Uterus (tissue), 4 donors: ENCODE measurements at places on chromosomes 1 and 21. TPM values are rescaled to one million over a fixed set of nuclear protein-coding genes. Genes with fewer than 3 reads are reported as not detected.

DNA sequence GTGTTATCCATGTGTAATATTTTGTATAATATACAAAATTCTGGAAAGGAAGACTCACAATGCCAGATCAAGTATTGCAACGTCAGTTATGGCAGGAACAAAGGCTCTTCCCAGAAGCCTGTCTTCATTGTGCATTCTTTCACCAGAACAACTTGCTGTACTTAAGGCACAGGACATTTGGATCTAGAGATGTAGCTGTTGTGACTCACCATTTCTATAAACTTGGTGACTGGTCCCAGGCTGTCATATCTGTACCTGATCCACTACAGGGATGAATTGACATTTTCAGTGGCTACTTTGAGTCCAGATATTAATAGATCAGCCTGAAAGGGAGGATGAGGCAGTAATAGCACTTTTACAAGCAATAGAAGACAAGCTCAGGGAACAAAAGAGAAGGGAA lies 299.8 kb downstream of the DISC1 start:
- no peak overlapping the region for H3K27ac ChIP-seq
- H3K36me3 ChIP-seq: no peaks in the 10 kb centered on the region
- DNase-seq: no peak
- H3K4me3 ChIP-seq: no peak overlapping the region

Gene SFN
- total RNA-seq: 0.83 TPM

Gene SELENBP1
- 52.4 TPM for total RNA-seq

Gene GBP7
- total RNA-seq: not detected

DNA sequence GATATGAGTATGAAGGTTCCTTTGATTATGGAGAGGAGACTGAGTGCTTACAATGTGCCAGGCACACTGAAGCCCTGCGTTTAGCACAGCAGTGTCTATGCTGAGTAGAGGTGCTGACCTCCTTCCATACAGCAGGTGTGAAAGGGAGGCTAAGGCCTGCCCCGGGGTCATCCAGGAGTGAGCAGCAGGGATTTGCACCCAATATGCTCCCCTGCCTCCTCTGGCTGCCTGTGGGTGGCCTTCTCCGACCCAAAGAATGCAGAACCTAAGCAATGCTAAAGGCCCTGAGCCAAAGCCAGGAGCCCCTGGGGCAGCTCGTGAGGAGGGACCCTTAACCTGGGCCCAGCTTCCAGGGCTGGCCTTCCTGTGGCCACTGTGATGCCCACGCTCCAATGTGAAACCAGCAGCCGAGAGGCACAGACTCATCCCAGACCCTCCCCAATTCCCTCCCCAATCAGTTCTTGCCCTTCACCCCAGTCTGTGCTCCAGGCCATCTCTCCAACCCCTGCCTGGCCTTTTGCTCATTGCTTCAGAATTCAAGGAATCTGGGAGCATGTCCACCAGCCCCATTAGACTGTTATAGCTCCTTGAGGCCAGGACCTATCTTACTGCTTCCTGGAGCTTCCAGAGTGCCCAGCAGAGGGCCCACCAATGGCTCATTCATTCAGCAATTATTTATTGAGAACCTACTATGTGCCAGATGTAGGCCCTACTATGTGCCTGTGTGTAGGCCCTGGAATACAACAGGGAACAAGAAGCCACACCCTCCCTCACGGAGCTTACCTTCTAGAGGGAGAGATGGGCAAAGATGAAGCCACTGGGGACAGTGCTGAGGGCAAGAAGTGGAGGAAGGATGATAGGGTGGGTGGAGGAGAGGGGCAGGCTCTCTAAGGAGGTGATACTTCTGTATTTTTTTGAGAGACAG lies 53.3 kb downstream of the TAS1R2 start:
- H3K4me1 ChIP-seq: no peaks in the 10 kb centered on the region
- H3K27ac ChIP-seq: no peak overlapping the region
- H3K4me3 ChIP-seq: no peak overlapping the region

Gene VN1R5
- not detected for total RNA-seq

Gene OPRD1
- 0.07 TPM for total RNA-seq

GRCh38 chr1:229385853-229386456 lies 43.1 kb upstream of the CCSAP start:
- H3K27me3 ChIP-seq: no peaks in the 10 kb centered on the region
- no peak overlapping the region for H3K27ac ChIP-seq
- DNase-seq: no peak
- no peaks in the 10 kb centered on the region for H3K36me3 ChIP-seq
- no peaks in the 10 kb centered on the region for H3K4me1 ChIP-seq

Gene CD1E
- total RNA-seq: not detected

Gene SLC25A44
- total RNA-seq: 14.6 TPM

GRCh38 chr1:167791281-167792187 lies 69.8 kb downstream of the MPZL1 start:
- H3K27ac ChIP-seq: peak overlapping the region; percentile 69
- H3K4me3 ChIP-seq: no peak overlapping the region
- H3K4me1 ChIP-seq: peaks cover 7% of the 10 kb centered on the region
- DNase-seq: peak; percentile 89

Gene SLC2A5
- 1.1 TPM for total RNA-seq

- H3K27ac ChIP-seq: no peak overlapping the region
- no peaks in the 10 kb centered on the region for H3K36me3 ChIP-seq
Observed at GRCh38 chr1:172206256-172206655, 214.2 kb upstream of the C1orf105 start.

- no peaks in the 10 kb centered on the region for H3K27me3 ChIP-seq
- no peaks in the 10 kb centered on the region for H3K4me1 ChIP-seq
- H3K27ac ChIP-seq: no peak overlapping the region
- H3K36me3 ChIP-seq: no peaks in the 10 kb centered on the region
Observed at GRCh38 chr1:72186733-72187307, 95.5 kb downstream of the NEGR1 start.
